Mammary epithelial cell (primary cell): ENCODE measurements at places on chromosomes 12 and 14. TPM values are rescaled to one million over a fixed set of nuclear protein-coding genes. Genes with fewer than 3 reads are reported as not detected.

The RNU4-1 gene
- under 0.01 TPM for total RNA-seq

The C12orf50 gene
- 0.09 and 0.16 TPM in 2 replicates for total RNA-seq

The HOXC13 gene
- total RNA-seq = 15.7 TPM

The CYP27B1 gene
- 6.2 TPM for total RNA-seq

The LAG3 gene
- 0.67 TPM for total RNA-seq

The ALG10B gene
- total RNA-seq = 5.4 and 8.5 TPM in 2 replicates

The OTX2 gene
- total RNA-seq = not detected in 2 replicates

The CCDC177 gene
- total RNA-seq = not detected

The ENDOU gene
- total RNA-seq = not detected

The WNT1 gene
- total RNA-seq = not detected

The CLMN gene
- total RNA-seq = 64.3 and 81.5 TPM in 2 replicates

The IL31 gene
- not detected for total RNA-seq

The NACA gene
- 735 TPM for total RNA-seq

The SOAT2 gene
- 0.16 TPM in 1 of 2 replicates, not detected in the other for total RNA-seq

The ALDH1L2 gene
- 61.7 TPM for total RNA-seq

The PTPN6 gene
- total RNA-seq = 13.0 TPM

The HRK gene
- 0.17 TPM for total RNA-seq

The CLEC12A gene
- not detected for total RNA-seq

The IL26 gene
- not detected in 2 replicates for total RNA-seq

The REP15 gene
- total RNA-seq = 2.0 TPM

The RNASE8 gene
- total RNA-seq = 0.56 TPM in 1 of 2 replicates, not detected in the other

The OAS2 gene
- 2.0 and 4.8 TPM in 2 replicates for total RNA-seq
